ENCODE measurements at places on chromosomes 3 and 15.

- no peak for DNase-seq
These were observed 126.8 kb downstream of the PEAK1 start for GRCh38 chr15:77292969-77293558.

DNA sequence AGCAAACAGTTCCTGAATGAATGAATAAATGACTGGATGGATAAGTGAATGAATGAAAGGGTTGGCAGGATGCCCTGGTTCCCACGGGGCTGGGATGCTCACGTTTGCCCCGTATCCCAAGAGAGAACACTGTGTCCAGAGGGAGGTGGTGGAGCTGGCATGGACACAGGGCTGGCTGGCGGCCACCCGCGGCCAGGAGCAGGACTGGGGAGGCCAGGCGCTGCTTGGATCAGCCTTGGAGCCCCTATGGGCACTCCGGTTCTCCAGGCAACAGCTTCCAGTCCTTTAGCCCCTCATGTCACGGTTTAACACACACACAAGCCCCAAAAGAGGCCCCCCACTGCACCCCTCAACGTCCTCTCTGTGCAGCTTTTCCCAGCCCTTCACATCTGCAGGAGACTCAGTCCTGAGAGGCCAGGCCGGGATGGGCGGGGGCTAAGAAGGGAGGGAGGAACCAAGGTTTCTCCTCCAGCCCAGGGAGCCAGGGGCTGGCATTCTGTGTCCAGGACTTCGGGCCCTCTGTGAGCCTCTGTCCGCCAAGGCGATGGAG is 86.0 kb upstream of the ALDH1L1 start:
- no peak for DNase-seq

DNA sequence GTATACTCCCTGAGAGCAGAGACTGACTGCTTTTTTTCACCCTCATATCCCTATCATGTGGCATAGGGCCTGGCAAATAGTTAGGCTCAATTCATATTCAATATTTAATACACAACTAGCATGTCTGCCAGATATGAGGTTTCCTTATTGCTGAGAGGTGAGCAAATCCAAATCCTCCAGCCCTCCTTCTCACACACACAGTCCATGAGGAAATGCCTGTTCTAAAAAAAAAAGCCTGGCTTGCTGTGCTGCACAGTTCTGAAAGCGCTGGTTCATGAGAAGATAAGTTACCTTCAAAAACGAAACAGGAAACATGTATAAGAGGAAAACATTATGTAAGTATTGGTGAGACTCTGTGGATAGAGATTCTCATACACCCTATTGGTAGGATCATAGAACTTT is 15.5 kb upstream of the ACAP2 start:
- DNase-seq = peak; percentile 63

GRCh38 chr15:50113992-50114780 is 4.8 kb downstream of the ATP8B4 start:
- DNase-seq = no peak

GRCh38 chr3:51385621-51386091 is 565 bp downstream of the MANF start:
- DNase-seq = no peak

DNA sequence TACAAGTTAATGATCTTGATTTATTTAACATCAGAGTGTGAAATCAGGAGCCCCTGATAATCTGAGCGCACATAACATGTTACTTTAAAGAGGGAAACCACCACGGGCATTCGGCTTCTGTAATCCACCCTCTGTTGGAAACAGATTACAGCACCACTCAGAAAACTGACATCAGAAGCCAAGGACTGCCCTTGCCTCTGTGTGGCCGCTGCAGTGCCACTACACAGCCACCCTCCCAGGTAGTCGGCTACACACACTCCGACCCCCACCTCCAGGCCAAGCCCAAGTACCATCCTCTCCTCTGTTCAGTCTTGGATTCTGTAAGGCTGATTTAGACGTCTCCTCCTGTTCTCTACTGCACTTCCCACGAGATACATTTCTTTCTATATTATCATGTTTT is 251.7 kb downstream of the GABRB3 start:
- DNase-seq = no peak

DNA sequence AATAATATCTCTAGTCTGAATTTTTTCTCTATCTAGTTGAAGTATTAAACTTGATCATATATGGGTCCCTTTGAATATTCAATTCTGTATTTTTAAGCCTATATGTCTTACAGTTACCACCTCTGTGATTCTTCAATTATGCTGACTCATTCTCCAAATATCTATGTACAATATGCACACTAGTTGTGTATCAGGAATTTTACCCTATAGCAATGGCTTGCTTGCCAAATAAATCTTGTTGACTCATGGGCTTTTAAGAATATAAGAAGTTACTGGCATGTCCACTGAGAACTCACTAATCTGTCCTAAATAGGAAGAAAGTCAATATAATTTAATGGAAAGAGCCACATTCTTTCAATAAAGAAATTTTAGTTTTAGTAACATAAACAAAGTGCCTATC is 656.3 kb downstream of the RBMS3 start:
- no peak for DNase-seq

DNA sequence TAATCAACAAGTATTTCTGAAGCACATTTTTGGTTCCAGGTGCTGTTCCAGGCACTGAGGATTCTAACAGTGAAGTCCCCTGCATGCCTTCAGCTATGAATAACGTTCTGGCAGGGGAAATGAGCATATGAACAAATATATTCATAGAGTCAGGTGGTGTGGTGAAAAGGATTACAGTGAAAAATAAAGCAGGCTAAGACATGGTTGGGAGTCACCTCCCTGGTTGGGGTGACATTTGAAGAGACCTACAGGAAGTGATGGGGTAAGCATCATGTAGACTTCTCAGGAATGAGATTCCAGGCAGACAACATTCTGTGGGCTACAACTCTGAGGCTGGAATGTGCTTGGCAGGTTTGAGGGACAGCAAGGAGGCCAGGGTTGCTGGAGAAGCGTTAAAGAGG is 15.0 kb downstream of the FRMD4B start:
- no peak for DNase-seq

DNA sequence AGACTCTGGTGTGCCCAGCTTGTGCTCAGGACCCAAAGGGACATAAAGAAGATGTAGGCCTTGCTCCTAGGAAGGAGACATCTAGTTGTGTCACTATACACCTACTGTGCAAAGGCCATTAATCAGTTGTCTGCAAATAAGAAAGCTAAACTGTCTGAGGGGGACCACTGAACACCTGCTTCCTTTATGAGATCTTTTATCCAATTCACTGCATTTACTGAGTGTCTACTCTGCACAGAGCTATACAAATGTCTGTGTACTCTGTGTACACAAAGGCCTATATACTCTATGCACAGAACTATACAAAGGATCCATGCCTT is 124.8 kb downstream of the CTNNB1 start:
- no peak for DNase-seq

GRCh38 chr15:25807063-25807462 is 56.1 kb downstream of the ATP10A start:
- DNase-seq = no peak

DNA sequence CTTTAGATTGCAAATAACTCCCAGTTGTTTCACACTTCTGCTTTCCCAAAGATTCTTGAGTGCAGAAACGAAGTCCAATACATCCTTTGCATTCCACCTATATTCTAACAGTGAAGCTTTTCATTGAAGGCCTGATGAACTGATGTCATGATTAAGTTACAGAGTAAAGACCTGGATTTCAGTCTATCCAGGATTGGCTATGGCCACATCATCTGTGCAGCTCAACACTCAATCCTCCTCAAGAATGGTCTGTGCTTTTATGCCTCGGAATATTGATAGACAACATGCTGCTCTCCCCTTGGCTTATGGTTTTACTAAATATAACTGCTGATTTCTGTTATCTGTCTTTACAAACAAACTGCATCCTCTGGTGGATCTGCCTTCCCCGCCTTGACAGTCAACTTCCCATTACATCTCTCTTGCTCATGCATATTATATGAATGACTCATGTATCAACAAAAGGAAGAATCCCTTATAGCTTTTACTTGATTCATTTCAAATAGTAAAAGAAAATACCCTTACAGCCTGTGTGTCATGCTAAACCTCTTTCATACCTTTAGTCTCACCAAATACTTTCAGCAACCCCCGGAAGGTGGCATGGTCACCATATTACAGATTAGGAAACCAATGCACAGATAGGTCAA is 59.5 kb downstream of the SCN11A start:
- no peak for DNase-seq

GRCh38 chr15:42973114-42973513 is 52.5 kb upstream of the TTBK2 start:
- DNase-seq = no peak

DNA sequence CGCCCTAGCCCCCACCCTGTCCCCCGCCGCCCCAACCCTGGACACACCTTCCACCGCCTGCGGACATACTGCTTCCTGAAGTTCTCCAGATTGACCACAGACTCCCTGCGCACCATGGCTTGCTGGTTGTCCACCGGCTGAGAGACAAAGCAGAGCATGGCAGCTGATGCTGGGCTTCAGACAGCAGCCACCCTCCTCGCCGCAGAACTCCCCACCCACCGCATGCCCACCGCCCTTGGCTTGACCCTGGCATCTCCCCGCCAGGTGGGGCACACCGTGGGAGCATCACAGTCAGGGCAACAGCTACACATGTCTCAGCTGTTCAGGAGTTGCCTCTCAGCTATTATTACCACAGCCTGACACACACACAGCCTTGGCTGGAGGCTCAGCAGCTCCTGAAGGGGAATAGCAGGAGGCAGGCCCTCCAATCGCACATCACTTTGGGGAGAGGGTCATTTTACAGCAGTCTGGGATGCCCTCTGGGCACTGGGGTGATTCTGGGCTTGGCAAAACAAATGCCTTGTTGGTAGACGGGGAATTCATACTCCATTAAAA is 78.4 kb upstream of the HERC1 start:
- DNase-seq = no peak

- DNase-seq = peak; percentile 69
These were observed 8.2 kb upstream of the VGLL4 start for GRCh38 chr3:11651900-11652299.

DNA sequence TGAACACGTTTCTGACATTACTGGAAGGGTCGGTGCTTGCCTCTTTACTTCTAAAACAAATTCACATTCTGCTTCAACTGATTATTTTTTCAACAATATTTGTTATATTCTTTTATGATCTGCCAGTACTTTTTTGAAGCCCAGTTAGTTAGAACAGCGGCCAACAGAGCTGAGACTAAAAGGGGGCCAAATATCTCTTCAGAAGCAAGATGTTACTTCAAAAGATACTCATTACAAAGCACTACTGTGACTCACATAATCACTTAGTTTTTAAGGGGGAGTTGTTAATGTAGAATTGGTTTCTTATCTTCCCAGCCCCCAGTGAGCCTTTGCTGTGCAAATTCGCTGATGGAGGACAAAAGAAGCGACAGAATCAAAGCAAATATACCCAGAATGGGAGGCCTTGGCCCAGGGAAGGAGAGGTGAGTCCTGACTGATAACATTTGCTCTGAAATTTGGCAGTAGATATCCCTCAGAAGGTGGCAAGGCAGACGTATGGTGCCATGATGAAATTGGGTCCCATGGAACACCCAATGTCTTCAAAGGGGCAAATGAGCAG is 587.8 kb downstream of the RBMS3 start:
- DNase-seq = no peak

GRCh38 chr3:102148598-102149337 is 286.0 kb upstream of the ZPLD1 start:
- no peak for DNase-seq

- no peak for DNase-seq
These were observed 136.9 kb downstream of the TJP1 start for GRCh38 chr15:29685156-29686078.

DNA sequence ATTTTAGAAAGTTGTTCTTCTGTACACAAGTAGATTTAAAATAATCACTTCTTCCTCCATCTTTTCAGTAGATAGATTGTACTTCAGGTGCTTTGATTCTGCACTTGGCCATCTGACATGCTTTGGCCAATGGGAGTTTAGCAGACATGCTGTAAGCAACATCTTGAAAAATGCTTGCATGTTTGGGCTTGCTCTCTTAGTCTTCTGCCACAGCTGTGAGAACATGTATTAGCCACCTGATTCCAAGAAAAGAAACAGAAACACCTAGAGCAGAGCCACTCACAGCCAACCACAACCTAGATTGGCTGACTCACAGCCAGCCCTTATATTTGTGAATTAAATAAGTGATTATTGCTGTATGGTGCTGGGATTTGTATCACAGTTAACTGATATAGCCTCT is 70.2 kb upstream of the GADL1 start:
- DNase-seq = peak; percentile 7

- DNase-seq = no peak
These were observed 429.4 kb upstream of the PROK2 start for GRCh38 chr3:72214066-72214951.

GRCh38 chr3:34256021-34256420 is 457.6 kb downstream of the PDCD6IP start:
- DNase-seq = no peak

DNA sequence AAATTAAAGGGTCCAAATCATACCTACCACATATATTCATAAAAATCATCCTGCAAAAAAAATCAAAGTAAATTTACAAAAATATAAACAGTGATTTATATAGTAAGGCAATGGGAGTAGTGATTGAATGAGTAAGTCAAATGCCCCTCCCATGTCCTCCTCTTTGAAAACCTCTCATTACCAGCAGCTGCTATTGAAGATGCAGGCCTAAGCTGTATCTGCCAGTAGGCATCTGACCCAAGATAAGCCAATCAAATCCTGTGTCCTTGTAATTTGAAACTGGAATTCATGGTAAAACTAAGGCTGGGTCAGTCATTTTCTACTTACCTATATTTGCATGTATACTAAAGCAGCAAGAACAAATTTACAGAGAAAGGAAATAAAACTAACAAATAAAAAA is 60.4 kb upstream of the POU1F1 start:
- no peak for DNase-seq

GRCh38 chr3:59064276-59064675 is 14.5 kb upstream of the CFAP20DC start:
- DNase-seq = no peak

DNA sequence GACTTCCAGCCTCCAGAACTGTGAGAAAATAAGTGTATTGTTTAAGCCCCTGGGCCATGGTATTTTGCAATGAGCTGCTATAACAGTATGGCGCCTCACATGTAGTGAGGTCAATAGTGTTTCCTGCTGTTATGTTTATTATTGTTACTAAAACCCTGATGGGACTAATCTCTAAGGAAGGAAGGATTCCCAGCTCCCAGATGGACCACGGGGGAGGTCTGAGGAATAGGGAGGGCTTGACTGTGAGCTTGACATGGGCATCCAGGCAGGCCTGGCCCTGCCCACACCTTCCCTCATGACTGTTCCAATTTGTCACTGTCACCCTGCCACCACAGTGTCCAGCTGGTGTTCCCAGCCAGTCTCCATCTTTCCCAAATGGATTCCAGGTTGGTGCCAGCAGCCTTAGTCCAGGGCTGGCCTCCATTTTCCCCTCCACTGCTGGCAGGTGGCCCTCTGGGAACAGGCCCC is 14.5 kb upstream of the SLC41A3 start:
- DNase-seq = no peak

GRCh38 chr3:123332124-123332641 is 116.7 kb downstream of the ADCY5 start:
- DNase-seq = no peak

- DNase-seq = no peak
These were observed 437.3 kb upstream of the TPM1 start for GRCh38 chr15:62605282-62605681.

GRCh38 chr15:69117431-69117871 is 43.0 kb upstream of the GLCE start:
- DNase-seq = no peak
